ENCODE measurements at places on chromosomes 1 and 21. TPM values are rescaled to one million over a fixed set of nuclear protein-coding genes. Genes with fewer than 3 reads are reported as not detected.
A peak's percentile ranks its signal among the peaks of the same experiment; 100 is the strongest.

GRCh38 chr1:71561206-71561605 lies 480.4 kb upstream of the ZRANB2 start:
- no peak for DNase-seq
- H3K4me1 ChIP-seq = no peaks in the 10 kb centered on the region
- H3K27me3 ChIP-seq = no peaks in the 10 kb centered on the region

GRCh38 chr1:160325252-160325651 lies 17.8 kb downstream of the COPA start:
- peaks cover 35% of the 10 kb centered on the region for H3K36me3 ChIP-seq
- no peaks in the 10 kb centered on the region for H3K27me3 ChIP-seq
- no peak overlapping the region for H3K4me3 ChIP-seq
- H3K27ac ChIP-seq = no peak overlapping the region

GRCh38 chr1:116020668-116021272 lies 44.5 kb downstream of the SLC22A15 start:
- H3K4me1 ChIP-seq = no peaks in the 10 kb centered on the region
- H3K36me3 ChIP-seq = peaks cover 9% of the 10 kb centered on the region
- no peaks in the 10 kb centered on the region for H3K27me3 ChIP-seq
- no peak overlapping the region for H3K27ac ChIP-seq

GRCh38 chr1:17097787-17098186 lies 21.5 kb downstream of the PADI2 start:
- H3K27ac ChIP-seq = peak overlapping the region; percentile 54
- no peaks in the 10 kb centered on the region for H3K27me3 ChIP-seq
- no peaks in the 10 kb centered on the region for H3K36me3 ChIP-seq
- no peak overlapping the region for H3K4me3 ChIP-seq
- DNase-seq = no peak

- DNase-seq = no peak
- peaks cover 16% of the 10 kb centered on the region for H3K4me1 ChIP-seq
- H3K27ac ChIP-seq = no peak overlapping the region
- no peaks in the 10 kb centered on the region for H3K36me3 ChIP-seq
- H3K4me3 ChIP-seq = no peak overlapping the region
- H3K27me3 ChIP-seq = peaks cover 10% of the 10 kb centered on the region
These were observed 326.7 kb downstream of the PAPPA2 start for GRCh38 chr1:176789571-176790090.

- H3K27ac ChIP-seq = no peak overlapping the region
- H3K36me3 ChIP-seq = no peaks in the 10 kb centered on the region
- H3K4me1 ChIP-seq = peaks cover 10% of the 10 kb centered on the region
- no peak for DNase-seq
- H3K4me3 ChIP-seq = no peak overlapping the region
These were observed 7.3 kb upstream of the GNL2 start for GRCh38 chr1:37602750-37603694.

DNA sequence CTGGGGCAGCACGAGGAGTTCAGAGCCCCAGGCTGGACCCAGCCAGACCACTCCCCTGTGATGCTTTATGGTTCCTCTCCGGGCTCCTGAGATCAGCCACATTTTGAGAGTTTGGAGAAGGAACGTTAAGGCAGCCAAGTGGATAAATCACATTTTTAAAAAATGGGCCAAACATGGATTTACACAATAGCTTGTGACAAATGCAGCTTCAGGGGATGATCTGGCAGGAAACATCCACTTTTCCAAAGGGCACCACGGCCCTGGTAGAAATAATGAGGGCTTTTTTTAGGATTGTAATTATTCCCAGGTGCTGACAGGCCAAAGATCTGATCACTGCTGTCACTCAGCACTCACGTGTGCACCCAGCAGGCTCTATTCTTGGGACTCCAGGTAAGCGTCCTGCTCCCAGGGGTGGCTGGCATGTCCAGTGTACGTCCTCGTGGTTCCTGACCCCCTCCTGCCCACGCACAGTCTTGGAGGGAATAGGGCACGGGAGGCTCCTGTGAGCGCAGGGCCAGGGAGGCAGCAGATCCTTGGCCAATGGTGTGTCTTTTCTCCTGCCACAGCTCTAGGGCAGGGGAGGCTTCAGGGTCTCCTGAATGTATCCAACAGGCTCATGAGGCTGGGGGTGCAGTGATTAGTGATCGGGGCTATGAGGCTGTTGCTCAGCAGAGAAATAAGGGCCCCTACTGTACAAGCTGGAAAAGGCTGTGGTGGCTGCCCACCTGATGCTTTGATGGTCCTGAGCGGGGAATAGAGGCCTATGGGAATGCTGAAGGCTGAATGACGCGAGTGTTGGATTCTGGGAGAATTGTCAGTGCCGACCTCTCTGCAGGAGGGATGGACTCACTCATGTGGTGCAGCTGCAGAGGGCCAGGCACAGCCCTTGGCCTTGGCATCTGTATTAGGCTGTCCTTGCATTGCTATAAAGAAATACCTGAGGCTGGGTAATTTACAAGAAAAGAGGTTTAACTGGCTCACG lies 415.7 kb downstream of the PTPRU start:
- peak; percentile 39 for DNase-seq
- peaks cover 10% of the 10 kb centered on the region for H3K27me3 ChIP-seq
- H3K27ac ChIP-seq = no peak overlapping the region
- peaks cover 13% of the 10 kb centered on the region for H3K4me1 ChIP-seq
- no peaks in the 10 kb centered on the region for H3K36me3 ChIP-seq
- no peak overlapping the region for H3K4me3 ChIP-seq

GRCh38 chr1:156677616-156678596 lies 699 bp upstream of the NES start:
- H3K27ac ChIP-seq = peak overlapping the region; percentile 35
- peak overlapping the region; percentile 89 for H3K4me3 ChIP-seq
- H3K4me1 ChIP-seq = peaks cover 39% of the 10 kb centered on the region
- DNase-seq = no peak
- peaks cover 54% of the 10 kb centered on the region for H3K27me3 ChIP-seq

DNA sequence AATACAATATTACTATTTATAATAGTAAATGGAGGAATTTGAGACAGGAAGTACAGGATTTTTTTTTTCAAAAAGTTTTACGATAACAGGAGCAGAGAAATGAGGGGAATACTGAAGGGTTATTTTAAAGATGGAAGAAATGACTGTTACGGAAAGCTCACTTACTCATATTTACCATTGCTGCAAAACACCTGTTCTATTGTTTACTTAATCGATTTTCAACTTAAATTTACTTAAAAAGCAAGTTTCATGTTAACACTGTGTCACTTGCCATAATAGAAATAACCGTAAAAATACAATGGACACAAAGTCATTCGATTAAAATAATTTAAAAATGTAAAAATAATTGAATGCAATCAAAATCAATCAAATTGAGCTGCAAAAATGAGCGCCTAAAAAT lies 3.4 kb upstream of the EXO1 start:
- H3K4me1 ChIP-seq = peaks cover 18% of the 10 kb centered on the region
- H3K4me3 ChIP-seq = no peak overlapping the region
- peaks cover 5% of the 10 kb centered on the region for H3K27me3 ChIP-seq
- no peak for DNase-seq
- no peaks in the 10 kb centered on the region for H3K36me3 ChIP-seq
- H3K27ac ChIP-seq = no peak overlapping the region

- H3K4me1 ChIP-seq = peaks cover 13% of the 10 kb centered on the region
- H3K27ac ChIP-seq = no peak overlapping the region
- no peak for DNase-seq
- H3K4me3 ChIP-seq = no peak overlapping the region
- H3K27me3 ChIP-seq = peaks cover 56% of the 10 kb centered on the region
These were observed 2.3 kb upstream of the GIPC2 start for GRCh38 chr1:78043436-78043835.

- H3K27ac ChIP-seq = no peak overlapping the region
- no peaks in the 10 kb centered on the region for H3K36me3 ChIP-seq
- no peak overlapping the region for H3K4me3 ChIP-seq
These were observed 64.9 kb downstream of the PTGS2 start for GRCh38 chr1:186615332-186615731.

DNA sequence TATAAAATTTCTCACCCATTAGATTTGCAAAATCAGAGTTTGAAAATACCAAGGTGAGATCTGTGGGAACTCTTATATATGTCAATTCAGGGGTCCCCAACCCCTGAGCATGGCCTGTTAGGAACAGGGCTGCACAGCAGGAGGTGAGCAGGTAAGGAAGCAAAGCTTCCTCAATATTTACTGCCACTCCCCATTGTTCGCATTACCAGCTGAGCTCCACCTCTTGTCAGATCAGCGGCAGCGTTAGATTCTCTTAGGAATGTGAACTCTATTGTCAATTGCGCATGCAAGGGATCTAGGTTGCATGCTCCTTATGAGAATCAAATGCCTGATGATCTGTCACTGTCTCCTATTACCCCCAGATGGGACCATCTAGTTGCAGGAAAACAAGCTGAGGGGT lies 376.6 kb downstream of the LMO4 start:
- peaks cover 4% of the 10 kb centered on the region for H3K36me3 ChIP-seq
- H3K27ac ChIP-seq = no peak overlapping the region
- H3K4me3 ChIP-seq = no peak overlapping the region

DNA sequence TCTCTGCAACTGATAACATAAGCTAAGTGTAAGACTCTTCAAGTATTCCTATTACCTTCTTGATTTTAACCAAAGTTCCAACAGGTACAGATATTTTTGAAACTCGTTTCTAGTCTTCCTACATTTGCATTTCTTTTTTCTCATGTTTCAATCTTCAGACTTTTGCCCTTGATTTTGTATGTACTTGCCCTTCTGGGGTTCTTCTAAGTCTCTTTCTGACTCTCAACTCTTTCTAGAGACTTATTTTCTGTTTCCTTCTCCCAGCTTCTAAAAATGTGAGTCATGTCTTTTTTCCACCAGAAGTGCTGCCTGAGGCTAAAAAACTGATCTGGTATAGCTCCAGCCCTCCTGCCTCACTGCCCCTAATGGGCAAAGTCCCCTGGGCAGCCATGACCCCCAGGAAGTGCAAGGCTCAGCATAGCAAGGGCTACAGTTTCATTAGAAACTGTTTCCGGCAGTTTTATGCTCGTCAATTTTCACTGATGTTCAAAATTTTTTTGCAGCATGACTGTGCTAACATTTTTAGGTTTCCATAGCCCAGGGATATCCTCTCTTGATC lies 265.9 kb downstream of the SEC16B start:
- no peak overlapping the region for H3K27ac ChIP-seq
- no peaks in the 10 kb centered on the region for H3K27me3 ChIP-seq
- no peak for DNase-seq
- no peak overlapping the region for H3K4me3 ChIP-seq
- no peaks in the 10 kb centered on the region for H3K36me3 ChIP-seq
- no peaks in the 10 kb centered on the region for H3K4me1 ChIP-seq

DNA sequence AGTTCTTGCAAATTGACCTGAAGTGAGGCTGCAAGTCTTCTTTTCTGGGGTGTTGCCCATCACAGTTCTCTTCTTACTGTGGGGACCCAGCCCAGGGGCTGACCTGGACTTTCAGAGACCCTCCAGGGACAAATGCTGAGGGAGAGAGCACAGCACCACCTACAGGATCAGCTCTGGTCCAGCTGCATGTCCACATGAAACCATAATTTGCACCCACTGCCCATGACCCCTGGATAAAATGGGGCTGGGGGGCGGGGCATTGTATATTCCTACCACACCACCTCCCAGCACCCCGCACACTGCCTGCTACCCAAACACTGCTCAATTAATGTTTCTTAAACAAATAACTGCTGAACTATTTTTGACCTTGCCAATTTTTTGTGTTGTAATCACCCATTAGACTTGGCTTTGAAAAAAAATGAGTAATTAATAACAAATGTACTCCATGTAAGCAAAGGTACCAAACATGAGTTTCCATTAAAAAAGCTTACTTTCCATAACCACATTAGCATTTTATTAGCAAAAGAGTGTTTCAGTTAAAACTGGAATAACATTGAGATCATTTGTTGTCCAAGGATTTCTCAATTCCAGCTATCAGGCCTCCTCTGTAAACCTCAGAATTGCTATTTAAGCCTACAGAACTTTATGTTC lies 168.0 kb upstream of the RAB4A start:
- H3K27ac ChIP-seq = no peak overlapping the region
- peaks cover 41% of the 10 kb centered on the region for H3K4me1 ChIP-seq
- no peaks in the 10 kb centered on the region for H3K36me3 ChIP-seq
- no peak overlapping the region for H3K4me3 ChIP-seq

DNA sequence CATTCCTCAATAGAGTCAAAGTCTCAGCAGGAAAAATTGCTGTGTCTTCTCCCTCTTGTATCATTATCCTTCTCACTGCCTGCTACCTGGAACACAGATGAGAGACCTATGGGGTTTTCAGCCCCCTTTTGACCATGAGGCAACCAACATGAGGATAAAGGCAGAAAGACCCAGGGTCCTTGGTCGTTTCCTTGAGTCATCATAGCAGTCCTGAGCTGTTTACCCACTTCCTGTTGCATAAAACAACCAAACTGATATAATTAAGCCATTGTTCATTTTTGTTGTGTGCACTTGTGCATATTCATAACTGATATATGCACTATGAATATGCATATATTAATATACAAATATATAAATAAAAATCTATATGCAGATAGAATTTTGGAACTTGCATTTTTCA lies 188.3 kb upstream of the MAP1LC3C start:
- no peak overlapping the region for H3K27ac ChIP-seq
- no peak for DNase-seq
- peaks cover 5% of the 10 kb centered on the region for H3K4me1 ChIP-seq
- H3K4me3 ChIP-seq = no peak overlapping the region
- peaks cover 4% of the 10 kb centered on the region for H3K27me3 ChIP-seq
- no peaks in the 10 kb centered on the region for H3K36me3 ChIP-seq

DNA sequence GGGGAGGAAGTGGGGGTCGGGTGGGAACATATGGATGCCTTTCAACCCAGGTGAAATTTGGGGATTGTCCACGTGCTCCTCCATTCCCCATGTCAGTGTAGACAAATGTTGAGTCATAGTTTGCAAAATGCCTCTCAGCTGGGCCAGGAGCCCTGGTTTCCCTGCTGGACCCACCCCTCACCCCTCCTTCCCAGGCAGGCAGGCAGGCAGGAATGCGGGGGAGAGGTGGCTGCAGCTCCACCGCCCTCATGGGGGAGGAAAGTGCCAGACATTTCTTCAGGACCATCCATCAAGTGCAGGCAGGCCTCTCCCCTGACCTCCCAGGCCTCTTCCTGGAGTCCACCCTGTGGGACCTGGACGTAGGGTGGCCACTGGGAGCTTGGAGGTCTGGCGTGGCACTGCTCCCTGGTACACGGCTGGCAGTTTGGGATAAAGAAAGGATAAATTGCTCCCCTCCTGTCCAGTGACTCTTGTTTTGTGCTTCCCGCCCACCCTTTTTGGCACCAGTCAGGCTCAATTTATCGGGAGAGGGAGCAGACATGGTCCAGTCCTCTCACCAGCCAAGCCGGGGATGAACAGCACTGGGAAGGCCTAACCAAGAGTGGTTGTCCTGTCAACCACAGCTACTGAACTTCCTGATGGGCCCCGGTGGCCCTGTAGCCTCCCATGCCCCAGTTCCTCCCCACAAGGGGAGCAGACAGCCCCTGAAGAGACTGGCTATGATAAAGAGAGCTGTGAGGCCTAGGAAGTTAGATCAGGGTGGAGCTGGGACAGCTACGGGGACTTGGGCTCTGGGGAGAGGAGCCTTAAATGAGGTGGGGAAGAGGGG lies 18.9 kb downstream of the NPR1 start:
- DNase-seq = no peak
- peaks cover 13% of the 10 kb centered on the region for H3K4me1 ChIP-seq
- H3K4me3 ChIP-seq = peak overlapping the region; percentile 46
- H3K27me3 ChIP-seq = no peaks in the 10 kb centered on the region

Gene CCDC18
- total RNA-seq = 5.4 TPM

Gene PLXNA2
- 80.1 TPM for total RNA-seq

Gene HPCAL4
- 0.53 TPM for total RNA-seq

Gene S100A7
- 10.2 TPM for total RNA-seq

Gene TENT5C
- total RNA-seq = 12.9 TPM

Gene CR1L
- total RNA-seq = not detected

Gene GNG4
- 28.5 TPM for total RNA-seq

Gene CGN
- total RNA-seq = 52.8 TPM

Gene ZNF593OS
- not detected for total RNA-seq

Gene CELA2A
- 0.67 TPM for total RNA-seq

All from type B pancreatic cell (in vitro differentiated cells).